Epithelial cell of esophagus (primary cell): ENCODE measurements at places on chromosomes 3 and 15.

DNA sequence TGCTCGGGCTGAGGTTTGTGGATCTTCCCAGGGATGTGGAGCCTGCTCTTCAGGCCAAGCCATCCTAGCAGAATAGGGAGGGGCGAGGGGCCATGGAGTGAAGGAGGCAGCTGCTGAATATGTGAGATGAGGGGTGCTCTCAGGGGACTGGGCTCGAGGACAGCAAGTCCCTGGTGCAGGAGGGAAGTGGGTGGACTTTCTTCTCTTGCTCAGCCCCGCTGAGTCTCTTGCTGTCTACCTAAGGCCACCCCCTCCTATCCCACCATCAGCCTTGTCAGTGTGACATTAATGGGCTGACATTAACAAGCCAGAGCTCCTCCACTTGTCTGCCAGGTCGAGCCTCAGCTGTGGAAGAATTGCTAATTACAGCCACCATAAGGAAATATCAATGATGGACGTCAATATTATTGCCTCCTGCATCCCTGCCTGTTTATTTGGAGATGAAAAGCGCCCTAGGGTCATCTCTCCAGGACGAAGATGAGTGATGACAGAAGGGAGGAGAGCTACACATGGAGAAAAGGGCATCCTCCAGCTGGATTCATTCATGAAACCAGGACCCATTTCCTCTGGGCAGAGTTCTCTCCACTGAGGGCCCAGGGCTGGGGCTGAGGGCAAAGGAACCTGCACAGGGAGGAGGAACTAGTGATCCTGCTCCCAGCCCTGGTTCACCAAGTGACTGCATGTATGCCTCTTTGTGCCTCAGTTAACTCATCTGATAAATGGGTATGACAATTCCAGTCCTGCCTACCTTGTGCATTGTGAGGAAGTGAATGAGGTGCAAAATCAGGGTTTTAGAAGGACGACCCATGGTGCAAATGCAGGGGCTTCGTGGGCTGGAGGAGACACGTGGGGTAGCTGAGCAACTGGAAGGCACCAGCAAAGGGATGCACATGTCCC is 34.9 kb upstream of the LINGO1 start:
- DNase-seq: no peak

DNA sequence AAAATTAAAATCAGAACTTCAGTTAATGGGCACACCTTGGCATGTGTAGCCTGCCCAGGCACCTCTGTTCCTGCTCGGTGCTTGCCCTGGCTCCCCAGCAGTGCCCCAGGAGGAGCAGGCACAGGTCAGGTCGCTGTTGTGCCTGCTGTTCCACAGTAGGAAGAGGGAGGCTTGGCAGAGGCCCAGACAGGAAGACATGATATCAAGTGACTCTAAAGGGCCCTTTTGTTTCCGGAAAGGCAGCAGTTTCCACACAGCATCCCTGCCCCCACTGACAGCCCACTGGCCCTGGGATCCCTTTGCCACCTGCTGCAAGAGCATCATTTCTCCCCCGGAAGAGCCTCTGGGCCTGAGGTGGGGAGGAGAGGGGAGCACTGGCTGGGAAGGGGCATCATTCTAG is 40.5 kb upstream of the HES1 start:
- no peak for DNase-seq

DNA sequence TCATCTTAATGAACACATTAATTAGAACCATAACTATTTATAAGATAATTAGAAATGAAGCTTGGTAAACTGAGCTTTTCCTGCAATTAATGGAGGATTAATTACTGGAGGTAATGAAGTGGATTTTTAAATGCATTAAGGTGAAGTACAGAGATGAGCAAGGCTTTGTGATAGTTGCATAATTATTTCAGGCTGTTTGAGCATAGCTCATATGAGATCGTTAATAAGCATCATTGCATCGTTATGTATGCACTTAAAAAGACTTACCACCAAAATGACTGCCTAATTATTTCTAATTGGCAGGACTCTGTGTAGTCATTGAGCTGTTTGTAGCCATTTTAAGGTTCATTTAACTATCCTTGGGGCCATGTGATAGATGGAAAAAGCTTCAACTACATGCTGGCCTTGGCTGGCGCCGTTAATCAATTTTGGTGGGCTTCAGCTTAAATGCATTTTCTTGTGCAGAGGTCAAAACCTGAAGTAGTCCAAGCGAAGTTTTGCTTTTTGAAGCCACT is 55.3 kb downstream of the RSRC1 start:
- no peak for DNase-seq

DNA sequence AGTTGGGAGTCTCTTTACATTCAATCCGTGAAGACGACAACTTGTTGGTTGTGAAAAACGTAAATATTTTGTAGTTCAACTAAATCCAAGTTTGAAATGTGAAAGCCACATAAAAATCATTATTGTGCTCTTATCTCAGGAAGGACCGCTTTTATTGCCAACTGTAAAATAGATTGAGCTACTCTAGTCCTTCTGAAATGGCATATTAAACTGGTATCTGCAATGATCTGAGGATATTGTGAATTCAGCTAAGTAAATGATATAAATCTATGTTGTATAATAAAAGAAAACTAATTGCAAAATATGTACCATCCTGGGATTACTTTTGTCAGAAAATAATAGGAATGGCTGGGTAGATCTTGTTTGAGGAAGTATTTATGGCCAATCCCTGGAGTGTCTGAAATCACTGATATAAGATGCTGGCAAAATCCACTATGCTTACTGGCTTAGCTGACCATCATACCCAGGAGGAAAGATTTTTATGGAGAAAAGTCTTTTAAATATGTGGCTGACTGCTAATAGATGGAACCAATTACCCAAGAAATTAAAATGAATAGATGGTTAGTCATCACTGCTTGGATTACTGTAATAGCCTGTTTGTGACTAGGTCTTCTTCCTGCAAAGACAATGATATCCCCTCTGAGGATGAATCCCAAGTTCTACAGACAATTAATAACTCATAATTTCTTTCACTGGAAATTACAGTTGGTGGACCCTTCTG is 191.8 kb downstream of the SEMA6D start:
- peak; percentile 40 for DNase-seq

GRCh38 chr3:20552605-20553275 is 366.7 kb upstream of the SGO1 start:
- DNase-seq: no peak

DNA sequence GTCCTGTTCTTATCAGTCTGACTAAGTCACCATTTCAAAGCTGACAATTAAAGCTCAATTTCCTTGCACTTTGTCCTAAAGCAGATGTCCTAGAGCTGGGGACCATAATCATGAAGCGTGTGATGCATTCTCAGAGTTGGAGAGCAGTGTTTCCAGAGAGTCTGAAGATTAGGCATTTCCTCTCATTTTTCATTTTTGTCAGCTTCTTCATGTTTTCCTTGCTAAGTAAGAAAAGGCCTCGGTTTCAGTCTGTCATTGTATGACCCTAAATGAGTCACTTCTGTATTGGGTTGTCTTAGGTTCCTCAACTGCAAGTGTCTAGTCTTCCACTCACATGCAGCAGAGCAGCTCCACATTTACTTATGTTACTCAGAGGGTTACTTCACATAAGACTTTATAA is 257.2 kb upstream of the TPRG1 start:
- DNase-seq: peak; percentile 33

GRCh38 chr3:30350901-30351300 is 255.5 kb upstream of the TGFBR2 start:
- DNase-seq: no peak

- peak; percentile 28 for DNase-seq
Measured at GRCh38 chr15:95995375-95996168, 334.9 kb upstream of the NR2F2 start.

GRCh38 chr15:97547381-97547780 is 413.1 kb upstream of the ARRDC4 start:
- DNase-seq: no peak

- DNase-seq: no peak
Measured at GRCh38 chr15:82979726-82980125, 6.3 kb upstream of the RAMAC start.

GRCh38 chr3:164418414-164418813 is 659.9 kb downstream of the SI start:
- DNase-seq: no peak

DNA sequence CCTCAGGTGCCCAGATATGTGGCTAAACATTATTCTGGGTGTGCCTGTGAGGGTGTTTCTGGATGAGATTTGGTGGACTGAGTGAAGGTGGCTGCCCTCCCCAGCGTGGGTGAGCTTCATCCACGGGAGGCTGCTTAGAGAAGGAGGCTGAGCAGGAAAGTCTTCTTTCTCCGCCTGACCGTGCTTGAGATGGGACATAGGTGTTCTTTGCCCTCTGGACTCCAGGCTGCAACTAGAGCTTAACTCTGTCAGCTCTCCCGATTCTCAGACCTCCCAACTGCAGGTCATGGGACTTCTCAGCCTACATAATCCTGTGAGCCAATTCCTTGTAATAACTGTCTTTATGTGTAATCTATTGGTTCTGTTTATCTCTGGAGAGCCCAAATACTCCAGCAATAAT is 34.1 kb downstream of the RAB7A start:
- DNase-seq: no peak

DNA sequence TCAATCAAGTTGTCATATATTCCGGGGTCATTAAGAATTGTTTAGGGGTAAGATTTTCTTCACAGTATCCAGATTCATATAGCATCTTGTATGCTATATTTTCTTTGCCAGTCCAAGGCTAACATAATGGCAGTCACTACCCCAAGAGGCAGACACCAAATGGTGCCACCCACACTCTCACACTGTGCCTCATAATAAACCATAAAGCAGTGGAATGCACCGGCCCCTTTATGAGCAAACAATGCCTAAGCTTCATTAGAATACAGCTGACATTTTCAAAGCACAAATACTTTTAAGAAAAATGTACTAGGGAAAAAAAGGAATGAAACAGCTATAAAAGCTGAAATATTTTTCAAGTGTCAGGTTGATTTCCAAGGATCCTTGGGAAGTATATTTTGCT is 121.6 kb downstream of the TFDP2 start:
- DNase-seq: peak; percentile 74

- no peak for DNase-seq
Measured at GRCh38 chr3:45169125-45169904, 23.1 kb upstream of the CDCP1 start.

- no peak for DNase-seq
Measured at GRCh38 chr15:63010386-63010785, 32.2 kb upstream of the TPM1 start.

DNA sequence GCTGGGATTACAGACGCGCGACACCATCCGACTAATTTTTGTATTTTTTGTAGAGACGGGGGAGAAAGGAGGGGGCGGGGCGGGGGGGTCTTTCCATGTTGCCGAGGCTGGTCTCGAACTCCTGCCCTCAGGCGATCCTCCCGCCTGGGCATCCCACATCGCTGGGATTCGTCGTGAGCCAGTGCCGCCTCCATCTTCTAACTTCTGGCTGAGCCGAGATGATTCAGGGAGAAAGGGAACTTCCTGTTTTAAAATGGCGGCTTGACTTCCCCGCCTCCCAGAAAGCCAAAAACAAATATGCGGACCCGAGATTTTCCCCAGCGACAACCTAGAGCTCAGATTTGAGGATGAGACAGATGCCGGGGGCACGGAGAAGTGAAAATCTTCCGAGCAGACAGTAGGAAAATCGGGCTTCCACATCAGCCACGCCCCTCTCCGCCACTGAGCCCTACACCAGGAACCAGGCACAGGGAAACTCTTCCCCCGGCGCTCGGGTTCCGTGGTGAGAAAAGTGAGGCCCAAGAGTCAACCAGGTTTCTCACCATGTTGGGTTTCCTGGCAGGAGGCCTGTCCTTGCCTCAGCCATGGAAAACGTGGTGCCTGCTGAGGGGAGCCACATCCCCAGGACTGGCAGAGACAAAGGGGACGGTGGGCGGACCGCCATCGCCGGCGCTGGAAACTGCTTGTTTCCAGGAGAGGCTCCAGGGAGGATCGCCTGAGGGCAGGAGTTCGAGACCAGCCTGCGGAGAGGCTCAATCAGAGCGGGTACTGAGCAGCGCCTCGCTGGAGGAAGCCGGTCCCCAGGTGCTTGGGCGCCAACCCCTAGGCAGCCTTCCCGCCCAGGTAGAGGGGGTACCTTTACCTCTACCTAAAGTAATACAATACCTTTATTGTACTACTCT is 18.7 kb downstream of the CHST14 start:
- DNase-seq: no peak

DNA sequence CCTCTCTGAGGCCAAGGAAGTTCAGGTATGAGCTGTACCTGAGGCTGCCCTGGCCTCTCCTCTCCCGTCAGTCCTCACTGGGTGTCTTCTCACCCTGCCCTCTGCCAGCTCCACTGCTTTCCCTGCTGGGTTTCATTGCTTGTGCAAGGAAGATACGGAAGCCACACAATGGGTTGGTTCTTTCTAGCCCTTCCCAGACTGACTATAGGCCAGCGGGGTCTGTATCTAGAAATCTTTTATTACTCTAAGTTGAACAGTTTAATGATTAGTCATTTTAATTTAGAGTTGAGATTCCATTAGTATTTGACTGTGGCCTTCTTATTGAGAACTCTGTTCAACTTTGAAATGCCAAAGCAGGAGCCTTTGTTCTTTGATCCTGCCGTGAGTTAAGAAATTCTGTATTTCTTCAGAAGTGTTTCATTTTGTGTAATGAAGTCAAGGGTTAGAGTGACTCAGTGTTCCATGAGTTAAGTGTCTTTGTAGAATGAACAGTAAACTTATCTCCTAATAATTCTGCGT is 16.2 kb downstream of the C3orf62 start:
- peak; percentile 44 for DNase-seq

GRCh38 chr15:92709110-92709790 is 53.7 kb upstream of the FAM174B start:
- DNase-seq: peak; percentile 56

- DNase-seq: no peak
Measured at GRCh38 chr15:44319385-44319784, 30.9 kb downstream of the GOLM2 start.
